NCI-H774 (cell line): ENCODE measurements at places on chromosomes 6 and 20.

DNA sequence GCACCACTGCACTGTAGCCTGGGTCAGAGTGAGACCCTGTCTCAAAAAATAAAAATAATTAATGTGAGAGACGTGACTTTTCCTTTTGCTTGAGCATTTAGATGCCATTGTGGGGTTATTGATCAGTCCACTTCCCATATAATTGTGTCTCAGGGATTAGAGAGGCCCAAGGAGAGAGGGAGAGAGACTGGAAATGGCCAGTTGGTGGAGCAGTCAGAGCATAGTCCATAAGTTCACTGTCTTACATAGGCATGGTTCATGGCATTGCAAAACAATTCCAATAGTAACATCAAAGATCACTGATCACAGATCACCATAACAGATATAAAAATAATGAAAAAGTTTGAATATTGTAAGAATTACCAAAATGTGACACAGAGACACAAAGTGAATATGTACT, 15.2 kb upstream of the SDHAF4 start:
- DNase-seq: no peak

DNA sequence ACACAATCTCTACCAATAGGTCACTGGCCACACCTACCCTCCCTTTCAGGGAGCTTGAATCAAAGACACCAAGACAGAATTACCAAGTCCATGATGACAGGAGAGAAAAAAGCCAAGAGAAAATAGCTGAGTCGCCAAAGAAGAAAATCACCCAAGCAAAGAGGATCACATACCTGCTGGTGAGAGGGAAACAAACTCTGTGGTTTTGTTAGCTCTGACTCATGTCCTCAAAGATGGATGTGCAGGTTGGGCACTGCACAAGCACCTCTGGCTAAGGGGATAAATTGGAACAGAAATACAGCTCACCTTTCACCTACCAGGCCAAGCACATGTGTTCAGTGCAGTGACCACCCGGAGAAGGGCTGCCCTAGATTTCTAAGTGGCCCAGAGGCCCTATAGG, 114.8 kb downstream of the TFAP2A start:
- DNase-seq: no peak

- DNase-seq: no peak
Observed at GRCh38 chr20:51801823-51802123, 548 bp downstream of the SALL4 start.

DNA sequence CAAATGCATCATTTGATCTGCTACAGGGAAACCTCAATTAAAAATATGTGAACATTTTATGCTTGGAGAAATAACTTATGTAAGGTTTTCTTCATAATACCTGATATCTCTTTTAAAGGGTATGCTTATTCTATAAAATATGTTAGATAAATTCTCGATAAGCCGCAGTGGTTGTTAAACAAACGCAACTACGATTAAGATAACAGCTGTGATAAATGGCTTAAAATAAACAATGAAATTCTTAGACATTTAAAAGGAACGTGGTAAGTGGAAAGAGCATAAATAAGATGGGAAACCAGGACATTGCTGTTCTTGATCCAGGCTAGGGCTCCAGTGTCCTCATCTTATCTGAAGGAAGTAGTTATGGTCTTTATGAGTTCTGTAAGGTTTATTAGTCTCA, 415.9 kb downstream of the CD83 start:
- DNase-seq: no peak

DNA sequence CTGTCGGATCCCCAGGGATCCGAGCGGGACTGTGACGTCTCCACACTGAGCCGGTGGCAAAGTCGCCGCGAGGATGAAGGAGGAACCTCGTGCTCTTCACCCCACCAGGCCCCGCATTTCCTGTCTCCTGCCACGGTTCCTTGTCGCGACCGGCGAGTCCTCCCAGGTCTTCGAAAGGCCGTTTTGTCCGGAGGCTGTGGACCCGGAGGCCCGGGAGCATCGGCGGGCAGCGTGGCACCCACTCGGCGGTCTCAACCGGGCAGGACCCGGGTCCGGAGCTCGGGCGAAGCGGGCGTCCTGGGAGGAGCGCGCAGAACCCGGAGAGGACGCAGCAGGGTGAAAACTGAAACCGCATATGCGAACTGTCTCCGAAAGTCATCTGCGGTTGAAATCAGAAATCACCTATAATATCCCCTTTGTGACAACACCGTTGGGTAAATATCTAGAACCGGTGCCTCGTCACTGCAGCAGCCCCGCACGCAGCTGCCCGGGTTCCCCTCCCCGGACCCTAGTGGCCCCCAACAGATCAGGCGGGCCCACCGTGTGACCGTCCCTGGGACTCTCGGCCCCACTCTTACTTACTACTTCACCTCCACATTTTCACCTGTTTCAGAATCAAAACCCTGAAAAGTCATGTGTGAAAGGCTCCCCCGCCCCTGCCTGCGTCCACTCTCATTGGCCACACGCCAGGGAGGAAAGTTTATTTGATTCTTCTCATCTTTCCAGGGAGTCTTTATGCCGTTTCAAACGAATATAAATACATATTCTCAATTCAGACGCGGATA, 3.1 kb upstream of the ULBP2 start:
- no peak for DNase-seq

DNA sequence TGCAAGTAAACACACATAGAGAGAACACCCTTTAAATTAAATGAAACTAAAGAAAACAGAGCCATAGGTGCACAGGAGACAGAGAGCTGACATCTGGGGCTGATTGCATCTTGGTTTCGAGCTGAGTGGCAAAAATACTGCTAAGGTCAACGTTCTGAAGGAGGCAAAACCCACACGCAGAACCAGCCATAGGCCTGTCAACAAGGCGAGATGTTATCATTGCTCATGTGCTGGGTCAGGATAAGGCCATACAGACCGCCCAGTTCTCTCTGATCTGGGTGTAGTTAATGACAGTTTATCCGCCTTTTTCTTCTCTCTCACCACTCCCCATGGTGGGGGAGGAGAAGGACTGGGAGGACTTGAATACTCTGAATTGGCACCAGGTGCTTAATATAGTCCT, 4.5 kb upstream of the FAM110A start:
- no peak for DNase-seq

DNA sequence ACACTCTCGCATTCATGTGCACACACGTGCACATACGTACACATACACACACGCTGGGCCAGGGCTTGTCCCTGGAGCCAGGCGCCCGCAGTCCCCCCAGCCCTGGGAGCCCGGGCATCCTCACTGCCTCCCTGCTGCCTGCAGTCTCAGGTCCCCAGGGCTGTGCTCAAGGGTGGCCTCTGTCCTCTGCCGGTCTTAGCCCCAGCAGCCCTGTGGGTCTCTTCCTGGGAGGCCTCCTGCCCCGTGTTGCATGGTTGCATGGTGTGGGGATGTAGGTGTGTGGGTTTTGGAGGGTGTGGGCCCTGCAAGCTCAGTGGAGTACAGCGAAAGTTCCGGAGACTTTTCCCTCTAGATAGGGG, 101.5 kb downstream of the TMEM242 start:
- no peak for DNase-seq

DNA sequence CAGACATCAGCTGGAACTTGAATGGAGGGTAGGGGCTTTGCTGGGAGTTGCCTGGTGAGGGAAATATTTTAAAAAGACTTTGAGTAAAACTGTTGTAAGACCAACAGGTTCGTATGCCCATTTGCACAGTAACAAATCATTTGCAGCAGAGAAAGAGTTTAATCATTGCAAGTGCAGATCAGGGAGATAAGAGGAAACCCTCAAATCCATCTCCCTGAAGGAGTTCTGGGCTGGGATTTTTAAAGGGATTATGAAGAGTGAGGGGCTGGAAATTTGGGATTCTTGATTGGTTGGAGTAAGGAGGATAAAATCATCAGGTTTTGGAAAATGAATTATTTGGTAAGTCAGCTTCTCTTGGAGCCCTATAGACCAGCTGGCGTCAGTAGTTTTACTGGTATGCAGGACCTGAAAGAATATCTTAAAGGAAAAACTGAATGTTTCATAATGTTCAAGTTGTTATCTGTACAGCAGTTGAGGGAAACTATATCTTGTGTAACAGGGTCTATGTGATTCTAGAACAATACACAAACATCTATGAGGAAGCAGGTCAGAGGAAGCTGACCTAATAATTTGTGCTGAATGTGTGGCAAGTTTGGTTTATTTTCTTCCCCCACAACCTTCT, 295.5 kb downstream of the PLCB1 start:
- no peak for DNase-seq

- peak; percentile 63 for DNase-seq
Observed at GRCh38 chr6:79687759-79688158, 56.6 kb downstream of the SH3BGRL2 start.

DNA sequence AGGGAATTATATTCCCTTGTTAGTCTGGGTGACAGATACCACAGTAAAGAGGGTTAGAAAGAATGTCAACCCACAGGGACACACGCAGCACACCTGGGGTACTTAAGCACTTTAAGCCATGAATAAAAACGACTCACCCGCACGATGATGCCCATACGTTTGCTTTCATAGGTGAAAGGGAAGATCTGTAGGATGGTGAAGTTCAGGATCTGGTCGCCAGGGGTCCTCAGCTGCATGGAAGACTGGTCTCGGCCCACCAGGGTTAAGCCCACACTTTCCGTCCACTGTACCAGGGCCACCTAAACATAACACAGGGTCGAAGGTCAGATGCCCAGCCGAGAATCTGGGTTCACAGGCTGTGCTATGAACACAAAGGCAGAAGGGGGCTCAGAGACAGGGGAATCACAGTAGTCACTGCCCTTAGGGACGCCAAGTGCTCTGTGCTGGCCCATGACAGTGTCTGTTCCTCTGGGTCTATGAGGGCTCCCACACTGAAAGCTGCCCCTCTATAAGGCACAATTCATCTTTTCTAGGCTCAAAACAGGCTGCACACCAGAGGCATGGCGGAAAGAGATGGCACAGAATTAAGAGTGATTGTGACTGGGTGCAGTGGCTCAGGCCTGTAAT, 96.8 kb upstream of the NFATC2 start:
- DNase-seq: no peak

- DNase-seq: no peak
Observed at GRCh38 chr6:14083751-14084150, 33.8 kb upstream of the CD83 start.

DNA sequence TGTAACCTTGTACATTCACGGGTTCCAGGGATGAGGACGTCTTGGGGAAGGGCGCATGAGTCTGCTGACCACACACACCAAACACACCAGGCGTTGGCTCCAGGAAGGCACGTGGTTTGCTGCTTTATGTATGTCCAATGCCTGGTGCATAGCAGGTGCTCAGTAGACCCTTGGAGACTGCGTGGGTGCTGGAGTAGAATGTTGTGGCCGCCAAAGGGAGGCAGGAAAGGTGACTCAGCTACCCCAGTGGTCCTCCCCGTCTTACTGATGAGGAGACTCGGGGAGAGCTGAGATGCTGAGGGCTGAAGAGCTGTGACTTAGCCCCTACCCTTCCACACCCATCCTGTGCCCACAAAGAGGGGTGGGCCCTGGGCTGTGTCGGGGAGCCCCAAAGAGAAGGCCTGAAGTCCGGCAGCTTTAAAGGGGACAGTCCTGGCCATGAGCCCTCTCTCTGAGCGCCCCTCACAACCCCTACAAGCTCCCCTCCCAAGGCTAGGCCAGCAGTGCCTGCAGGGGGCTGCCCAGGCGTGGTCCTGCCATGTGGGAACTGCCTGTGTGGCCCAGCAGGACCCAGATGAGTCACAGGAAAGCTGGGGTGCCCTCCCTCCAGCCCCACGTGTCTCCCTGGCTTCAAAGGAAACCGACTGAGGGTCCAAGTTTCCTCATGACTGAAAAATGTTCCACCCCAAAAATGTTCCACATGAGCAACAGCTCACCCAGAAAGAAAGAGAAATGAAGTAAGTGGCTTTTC, 28.0 kb upstream of the PTGIS start:
- no peak for DNase-seq

DNA sequence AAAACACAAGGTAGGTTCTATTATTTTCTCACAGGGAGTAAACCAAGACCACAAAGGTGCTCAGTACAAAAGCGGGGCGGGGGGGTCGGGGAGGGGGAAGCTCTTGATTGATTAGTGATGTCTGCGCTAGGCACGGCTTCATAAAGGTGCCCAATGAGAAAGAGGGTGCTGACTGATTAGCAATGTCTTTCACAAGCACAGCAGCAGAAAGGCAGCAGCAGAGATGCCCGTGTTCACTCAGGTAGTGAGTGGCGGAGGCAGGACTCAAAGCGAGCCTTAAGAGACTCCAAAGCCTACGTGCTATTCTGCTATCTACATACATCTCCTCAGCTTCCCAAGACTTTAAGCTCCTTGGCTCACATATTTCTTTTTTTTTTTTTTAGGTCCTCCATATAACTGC, 20.3 kb downstream of the NFATC2 start:
- DNase-seq: no peak

- no peak for DNase-seq
Observed at GRCh38 chr20:9616455-9616805, 102.0 kb downstream of the LAMP5 start.

DNA sequence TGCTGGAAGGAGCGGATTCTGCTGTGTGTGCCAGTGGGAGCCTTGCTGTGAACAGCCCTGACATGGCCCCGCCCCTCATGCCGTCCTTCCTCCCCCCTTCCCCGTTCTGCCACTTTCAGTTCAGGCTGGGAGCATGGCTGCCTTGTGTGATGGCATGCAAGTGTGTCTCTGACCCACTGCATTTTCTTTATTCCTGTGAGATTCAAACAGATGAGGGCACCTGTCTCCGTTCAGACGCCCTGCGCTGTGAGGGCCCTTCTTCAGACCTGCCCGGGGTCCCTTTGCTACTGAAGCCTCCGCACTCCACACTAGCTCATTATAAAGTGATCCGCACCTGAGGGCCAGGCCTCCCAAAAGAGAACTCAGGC, 88.3 kb downstream of the TAF4 start:
- DNase-seq: no peak

- no peak for DNase-seq
Observed at GRCh38 chr6:133746417-133746770, 142.5 kb upstream of the TCF21 start.

- DNase-seq: no peak
Observed at GRCh38 chr6:1027109-1027794, 284.6 kb upstream of the FOXQ1 start.

- DNase-seq: no peak
Observed at GRCh38 chr6:102149191-102149590, 755.7 kb downstream of the GRIK2 start.

DNA sequence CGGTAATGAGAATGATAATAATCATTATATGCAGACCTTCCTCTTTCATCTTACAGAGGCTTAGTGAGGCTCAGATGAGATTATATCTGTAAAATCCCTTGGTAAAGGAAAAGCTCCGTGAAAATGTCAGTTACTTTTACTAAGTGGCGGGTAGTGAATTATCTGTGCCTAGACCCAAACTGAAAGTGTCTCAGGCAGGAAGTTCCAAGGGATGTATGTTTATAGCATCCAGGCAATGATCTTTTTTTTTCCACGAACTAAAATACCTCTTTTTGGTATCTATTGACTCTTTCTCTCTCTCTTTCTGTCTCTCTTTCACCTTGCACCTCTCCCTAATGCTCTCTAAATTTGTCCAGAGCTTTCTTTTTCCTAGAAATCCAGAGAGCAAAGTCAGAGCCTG, 5.0 kb downstream of the TCF21 start:
- no peak for DNase-seq

GRCh38 chr20:24682496-24682985, 213.1 kb downstream of the SYNDIG1 start:
- DNase-seq: no peak

- DNase-seq: no peak
Observed at GRCh38 chr20:25699914-25700313, 3.3 kb upstream of the ZNF337 start.
